GM10248 (cell line): ENCODE measurements at places on chromosomes 16 and 17.

- DNase-seq, result no peak
These were observed 987.6 kb upstream of the RBFOX1 start for GRCh38 chr16:6345090-6345489.

- no peak for DNase-seq
These were observed 5.4 kb upstream of the NATD1 start for GRCh38 chr17:21258593-21258992.

DNA sequence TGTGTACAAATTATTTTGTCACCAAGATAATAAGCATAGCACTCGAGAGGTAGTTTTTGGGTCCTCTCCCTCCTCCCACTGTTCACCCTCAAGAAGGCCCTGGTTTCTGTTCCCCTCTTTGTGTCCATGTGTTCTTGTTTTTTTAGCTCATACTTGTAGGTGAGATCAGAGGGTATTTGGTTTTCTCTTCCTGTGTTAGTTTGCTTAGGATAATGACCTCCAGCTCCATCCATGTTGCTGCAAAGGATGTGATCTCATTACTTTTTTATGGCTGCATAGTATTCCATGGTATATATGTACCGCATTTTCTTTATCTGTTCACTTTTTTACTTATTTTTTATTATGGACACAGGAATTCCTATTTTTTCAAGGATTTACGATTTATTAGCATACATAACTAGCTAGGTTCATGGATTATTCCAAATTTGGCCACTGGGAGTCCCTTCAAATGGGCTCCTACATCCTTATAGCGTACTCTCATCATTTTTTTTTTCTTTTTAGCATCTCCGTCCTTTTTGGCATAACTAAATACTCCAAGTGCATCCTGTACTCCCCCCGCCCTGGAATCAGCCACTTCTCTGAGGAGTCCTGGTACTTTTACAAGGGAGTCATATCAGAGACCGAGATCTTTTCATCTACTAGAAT is 7.3 kb downstream of the TADA2A start:
- no peak for DNase-seq

- peak; percentile 87 for DNase-seq
These were observed 685 bp downstream of the PAQR4 start for GRCh38 chr16:2969545-2970521.

GRCh38 chr16:85253084-85253941 is 141.0 kb upstream of the CIBAR2 start:
- peak; percentile 90 for DNase-seq

DNA sequence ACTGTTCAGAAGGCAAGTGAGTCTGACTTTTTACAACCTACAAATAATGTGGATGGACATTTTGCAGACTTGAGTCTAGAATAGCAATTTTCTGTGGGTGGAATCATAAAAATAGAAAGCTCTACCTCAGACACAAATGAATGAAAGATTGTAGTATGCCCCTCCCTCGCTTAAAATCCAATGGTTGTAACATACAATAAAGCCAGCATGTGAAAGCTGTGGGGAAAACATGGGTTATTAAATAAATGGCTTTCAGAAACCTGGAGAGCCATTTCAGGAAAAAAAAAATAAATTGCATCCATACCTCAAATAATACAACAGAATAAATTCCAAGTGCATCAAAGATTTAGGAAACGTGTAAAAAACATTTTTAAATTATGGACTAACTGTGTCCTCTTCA is 123.1 kb upstream of the MON1B start:
- no peak for DNase-seq

GRCh38 chr16:50756473-50756872 is 14.6 kb downstream of the CYLD start:
- DNase-seq, result no peak

GRCh38 chr17:71247441-71248015 is 873.3 kb upstream of the SOX9 start:
- no peak for DNase-seq

DNA sequence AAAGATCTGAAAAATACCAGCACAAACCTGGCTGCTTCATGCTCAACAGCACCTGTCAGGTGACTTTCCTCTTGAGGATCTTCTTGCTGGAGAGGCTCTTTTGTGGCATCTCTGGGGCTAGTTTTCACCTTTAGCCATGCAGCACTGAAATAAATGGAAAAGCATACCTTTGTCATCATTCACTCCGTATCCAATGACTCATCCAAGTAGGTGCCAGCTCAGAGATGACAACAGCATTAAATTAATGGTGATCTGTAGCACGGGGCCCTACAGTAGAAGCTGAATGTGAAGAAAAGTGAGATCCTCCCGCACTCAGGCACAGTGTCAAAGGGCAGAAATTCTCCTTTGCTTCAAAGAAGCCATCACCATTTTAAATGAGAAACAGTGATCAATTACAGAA is 32.2 kb downstream of the KIAA0753 start:
- DNase-seq, result no peak

DNA sequence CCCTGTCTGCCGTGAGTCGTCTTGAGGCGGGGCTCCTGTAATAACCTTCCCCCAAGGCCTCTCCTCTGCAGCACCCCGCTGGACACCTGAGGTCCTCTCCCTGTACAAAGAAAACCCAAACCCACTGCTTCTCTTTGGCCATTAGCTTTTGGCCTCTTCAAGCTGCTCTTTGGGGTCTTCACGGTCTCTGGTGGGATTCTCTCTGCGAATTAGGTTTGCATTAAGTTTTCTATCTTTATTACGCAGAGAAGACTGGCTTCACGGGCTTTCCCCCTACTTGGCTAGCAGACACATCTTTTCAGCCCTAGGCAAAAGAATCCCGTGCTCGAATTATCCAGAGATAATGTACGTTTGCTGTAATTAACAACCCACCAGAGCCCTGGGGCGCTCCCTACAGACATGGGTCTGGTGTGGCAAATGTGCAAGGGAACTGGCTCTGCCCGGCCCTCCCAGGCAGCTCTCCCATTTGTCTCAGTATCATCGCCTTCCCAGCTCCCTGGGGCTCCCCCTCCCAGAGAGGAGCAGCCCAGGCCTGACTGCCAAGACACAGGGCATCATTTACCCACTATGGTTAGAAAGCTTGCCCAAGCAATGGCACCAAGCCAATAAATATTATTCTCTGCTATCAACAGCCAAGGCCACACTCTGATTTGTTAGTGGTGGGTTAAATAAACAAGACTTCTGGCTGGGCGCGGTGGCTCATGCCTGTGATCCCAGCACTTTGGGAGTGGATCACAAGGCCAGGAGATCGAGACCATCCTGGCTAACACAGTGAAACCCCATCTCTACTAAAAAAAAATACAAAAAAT is 24.7 kb upstream of the KLHDC4 start:
- no peak for DNase-seq
